ENCODE measurements at places on chromosomes 1 and 21.

- DNase-seq = no peak
Observed at GRCh38 chr1:203215573-203215972, 13.9 kb downstream of the CHIT1 start.

DNA sequence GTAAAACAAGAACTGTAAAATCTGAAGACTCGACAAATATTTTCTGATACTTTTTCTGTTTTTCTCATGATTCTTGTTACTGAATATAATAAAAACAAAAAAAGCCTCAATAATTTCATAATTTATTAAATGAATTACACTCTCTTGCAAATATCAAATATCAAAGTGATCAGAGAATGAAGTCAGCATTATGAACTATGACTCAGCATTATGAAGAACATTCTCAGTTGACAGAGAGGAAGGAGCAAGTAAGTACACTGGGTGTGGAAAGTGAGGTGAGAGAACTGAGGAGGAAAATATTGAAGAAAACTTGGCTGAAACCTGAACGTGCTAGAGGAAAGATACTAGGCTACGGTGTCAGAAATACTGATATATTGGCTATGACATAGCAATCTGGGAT lies 529.5 kb downstream of the KCNT2 start:
- DNase-seq = no peak

GRCh38 chr1:214520544-214521165 lies 30.7 kb downstream of the PTPN14 start:
- no peak for DNase-seq

DNA sequence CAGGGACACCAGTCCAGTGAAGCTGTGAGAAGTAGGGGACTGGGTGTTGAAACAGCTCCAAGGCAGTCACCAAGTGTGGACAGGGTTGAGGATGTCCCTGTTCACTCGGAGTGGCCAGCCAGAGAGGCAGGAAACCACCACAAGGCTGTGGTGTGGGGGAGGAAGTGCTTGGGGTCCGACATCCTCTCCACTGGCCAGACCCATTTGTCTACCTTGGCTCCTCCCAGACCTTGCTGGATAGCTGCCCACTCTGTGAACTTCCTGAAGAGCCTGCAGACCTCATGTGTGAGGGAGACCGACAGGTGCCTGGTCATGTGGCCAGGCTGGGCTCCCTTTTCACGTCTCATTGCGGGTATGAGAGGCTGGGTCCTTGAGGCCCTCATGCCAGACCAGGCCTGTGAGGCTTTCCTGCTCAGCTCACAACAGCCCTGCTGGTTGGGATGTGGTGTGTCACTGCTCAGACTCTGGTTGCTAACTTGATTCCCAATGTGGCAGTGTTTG lies 21.8 kb downstream of the CYP4B1 start:
- no peak for DNase-seq

DNA sequence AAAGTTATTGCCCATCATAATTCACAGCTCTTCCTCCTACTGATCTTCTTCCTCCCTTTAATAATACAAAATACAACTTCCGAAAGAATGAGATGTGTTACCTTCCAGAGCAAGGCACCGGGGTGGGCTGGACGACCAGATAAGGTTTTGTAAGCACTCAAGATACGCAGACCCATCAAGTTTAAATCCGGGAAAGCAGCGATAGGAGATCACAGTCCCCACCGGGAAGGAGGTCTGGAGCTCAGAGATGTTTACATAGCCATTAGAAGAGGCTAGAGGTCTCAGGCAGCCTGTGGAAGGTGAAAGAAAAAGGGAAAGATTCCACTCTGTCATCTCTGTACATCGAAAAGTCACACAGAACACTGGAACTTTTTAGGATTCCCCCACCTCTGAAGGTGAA lies 99.4 kb downstream of the SUSD4 start:
- no peak for DNase-seq

DNA sequence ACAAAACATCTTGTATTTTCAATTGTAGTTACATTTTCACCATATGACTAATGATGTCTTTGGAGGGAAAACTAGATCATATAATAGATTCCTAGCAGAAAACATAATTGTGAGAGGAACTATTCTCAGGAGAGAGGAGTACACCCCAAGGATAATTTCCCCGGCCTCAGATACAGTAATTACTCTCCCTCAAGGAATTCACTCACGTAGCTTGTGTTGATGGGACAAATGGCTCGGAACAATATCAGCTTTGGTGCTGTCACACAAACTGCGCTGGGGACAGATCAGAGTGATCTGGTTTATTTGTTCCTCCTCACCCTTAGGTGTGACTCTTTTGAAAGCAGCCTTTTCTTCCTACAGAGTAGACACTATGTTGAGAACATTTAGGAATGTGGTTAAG lies 11.2 kb downstream of the ABCG1 start:
- no peak for DNase-seq

GRCh38 chr21:16968436-16968835 lies 544.4 kb upstream of the CXADR start:
- DNase-seq = no peak

- DNase-seq = no peak
Observed at GRCh38 chr1:194755241-194755994, 1569.0 kb upstream of the B3GALT2 start.

DNA sequence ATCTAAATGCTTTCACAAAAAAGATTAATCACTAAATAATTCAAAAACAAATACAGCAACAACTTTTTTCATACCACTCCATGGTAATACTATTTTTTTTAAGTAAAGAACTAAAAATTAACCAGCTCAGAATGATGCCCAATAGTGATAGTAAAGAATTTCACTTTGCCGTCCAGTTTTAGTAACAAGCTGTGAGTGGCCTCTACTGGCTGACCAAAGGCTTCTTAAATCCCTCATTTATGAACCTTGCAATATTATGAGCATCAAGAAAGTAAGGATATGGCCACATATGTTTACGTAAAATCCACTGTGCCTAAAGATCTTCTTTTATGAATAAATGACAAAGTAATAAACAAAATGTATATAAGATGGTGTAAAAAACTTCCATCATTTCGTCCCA lies 108.6 kb downstream of the GPATCH2 start:
- DNase-seq = no peak

- DNase-seq = no peak
Observed at GRCh38 chr1:173187671-173188237, 19.4 kb downstream of the TNFSF4 start.

DNA sequence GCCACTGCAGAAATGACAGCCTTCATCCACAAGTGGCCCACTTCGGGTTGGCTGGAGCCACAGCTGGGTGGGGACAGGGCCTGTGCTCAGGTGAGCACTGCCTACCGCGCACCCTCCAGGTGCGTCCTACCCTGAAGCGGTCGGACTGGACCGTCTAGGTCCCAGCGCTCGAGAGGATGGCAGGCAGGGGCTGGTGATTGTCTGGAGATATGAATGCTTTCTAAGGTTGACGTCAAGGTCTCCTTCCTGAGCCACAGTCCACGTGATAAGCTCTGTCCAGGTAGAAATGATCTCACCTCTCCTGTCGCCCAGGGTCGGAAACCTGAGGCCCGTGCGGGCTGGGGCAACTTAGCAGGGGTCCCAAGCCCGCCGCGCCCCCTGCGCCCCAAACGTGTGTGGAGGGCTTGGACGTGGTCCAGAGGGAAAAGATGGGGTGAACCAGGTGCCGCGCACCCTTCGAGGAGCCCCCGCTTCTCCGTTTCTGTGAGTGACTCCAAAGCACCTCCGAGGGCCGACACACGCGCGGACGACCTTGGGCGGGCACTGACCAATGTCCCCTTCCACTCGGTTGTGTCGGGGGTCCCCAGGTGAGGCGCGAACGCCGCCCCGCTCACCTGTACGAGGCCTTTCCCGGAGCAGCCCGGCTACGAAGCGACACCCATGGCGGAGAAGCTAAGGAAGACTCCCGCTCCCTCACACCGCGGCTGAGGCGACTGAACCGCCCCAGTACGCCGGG lies 853 bp upstream of the DOP1B start:
- DNase-seq = no peak

- peak; percentile 73 for DNase-seq
Observed at GRCh38 chr21:25568246-25568645, 39.0 kb downstream of the MRPL39 start.

GRCh38 chr1:47931395-47931794 lies 65.8 kb downstream of the TRABD2B start:
- DNase-seq = no peak

- no peak for DNase-seq
Observed at GRCh38 chr21:15870819-15871218, 141.0 kb downstream of the USP25 start.

GRCh38 chr1:201455098-201455497 lies 13.9 kb downstream of the PHLDA3 start:
- no peak for DNase-seq
